Lung (tissue), 17 donors: ENCODE measurements at places on chromosomes 1 and 21.

DNA sequence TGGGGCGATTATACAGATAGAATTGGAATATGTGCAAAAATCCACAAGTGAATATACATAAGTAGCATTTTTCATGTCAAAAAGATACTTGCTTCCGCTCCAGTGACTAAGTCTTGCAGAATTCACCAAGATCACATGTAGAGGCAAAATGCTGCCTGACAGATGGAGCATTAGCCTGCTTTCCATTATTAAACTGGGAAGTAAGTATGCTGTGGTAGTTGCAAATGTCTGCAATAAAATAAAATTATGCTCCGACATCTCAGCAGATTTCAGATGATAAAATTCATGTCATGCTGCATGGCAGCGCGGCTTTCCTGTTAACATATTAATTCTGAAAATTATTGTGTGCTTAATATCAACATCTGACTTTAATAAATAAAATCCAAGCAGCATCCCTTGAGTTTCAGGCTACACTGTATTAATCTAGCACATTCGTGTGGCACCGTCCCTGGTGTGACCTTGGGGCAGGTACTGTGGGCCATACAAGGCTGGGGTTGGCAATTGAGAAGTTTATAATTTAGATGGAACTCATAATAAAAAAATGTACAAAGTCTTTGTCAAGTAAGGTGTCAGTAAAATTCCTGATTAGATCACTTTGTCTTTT lies 366.4 kb upstream of the ZP4 start:
- no peak for DNase-seq

GRCh38 chr1:71448444-71448843 lies 367.6 kb upstream of the ZRANB2 start:
- DNase-seq: no peak

DNA sequence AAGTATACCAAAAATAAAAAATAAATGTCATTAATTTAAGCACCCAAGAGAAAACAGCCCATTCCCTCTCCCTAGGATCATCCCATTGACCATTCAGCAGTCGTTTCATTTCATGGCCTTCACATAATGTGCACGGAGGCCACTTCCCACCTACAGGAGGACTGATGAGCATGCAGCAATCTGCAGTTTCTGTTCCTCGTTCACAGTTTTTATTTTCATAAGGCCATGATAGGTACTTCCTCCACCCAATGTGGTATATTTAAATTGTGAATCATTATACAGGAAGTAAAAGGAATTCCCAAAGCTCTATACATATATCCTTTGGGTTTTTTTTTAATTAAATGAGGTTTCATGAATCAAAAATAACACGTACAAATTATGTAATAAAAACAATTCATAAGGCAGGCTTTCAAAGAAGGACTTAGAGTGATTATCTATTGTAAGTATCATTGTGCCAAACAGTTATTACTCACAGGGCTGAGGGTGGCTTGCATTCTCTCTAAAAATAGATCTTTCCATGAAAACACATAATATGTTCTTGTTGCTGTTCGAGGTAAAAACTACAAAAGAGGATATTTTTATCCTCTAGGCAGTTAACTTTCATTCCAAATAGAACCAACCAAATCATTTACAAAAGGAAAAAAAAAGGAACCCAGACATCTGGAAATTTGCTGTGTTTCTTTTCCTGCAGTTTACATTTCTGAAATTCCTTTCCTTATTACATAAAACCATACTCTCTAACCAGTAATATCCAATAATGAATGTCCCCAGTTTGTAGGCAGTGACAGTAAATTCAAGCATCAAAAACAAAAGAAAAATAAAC lies 27.5 kb upstream of the SLC44A3 start:
- no peak for DNase-seq

DNA sequence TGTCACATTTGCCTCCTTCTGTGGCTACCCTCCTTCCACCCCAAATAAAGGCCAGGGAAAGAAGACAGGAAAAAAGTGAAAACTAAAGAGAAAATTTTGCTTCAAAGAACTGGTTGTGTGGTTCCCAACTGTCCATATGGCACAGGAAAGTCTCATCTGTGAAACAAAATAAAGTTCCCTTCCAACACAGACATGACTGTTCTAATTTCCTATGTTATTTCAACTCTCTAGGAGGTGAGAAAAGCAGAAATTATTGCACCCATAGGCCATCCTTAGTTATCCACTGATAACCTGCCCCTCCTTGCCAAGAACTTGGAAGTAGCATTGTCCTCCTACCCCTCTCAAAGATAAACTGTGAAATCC lies 8.1 kb upstream of the RAB29 start:
- no peak for DNase-seq

- DNase-seq: no peak
These were observed 4.0 kb downstream of the RNF207 start for GRCh38 chr1:6209661-6210580.

GRCh38 chr1:245074232-245074747 lies 80.5 kb upstream of the KIF26B start:
- no peak for DNase-seq

GRCh38 chr1:78035121-78035520 lies 10.6 kb upstream of the GIPC2 start:
- DNase-seq: no peak

DNA sequence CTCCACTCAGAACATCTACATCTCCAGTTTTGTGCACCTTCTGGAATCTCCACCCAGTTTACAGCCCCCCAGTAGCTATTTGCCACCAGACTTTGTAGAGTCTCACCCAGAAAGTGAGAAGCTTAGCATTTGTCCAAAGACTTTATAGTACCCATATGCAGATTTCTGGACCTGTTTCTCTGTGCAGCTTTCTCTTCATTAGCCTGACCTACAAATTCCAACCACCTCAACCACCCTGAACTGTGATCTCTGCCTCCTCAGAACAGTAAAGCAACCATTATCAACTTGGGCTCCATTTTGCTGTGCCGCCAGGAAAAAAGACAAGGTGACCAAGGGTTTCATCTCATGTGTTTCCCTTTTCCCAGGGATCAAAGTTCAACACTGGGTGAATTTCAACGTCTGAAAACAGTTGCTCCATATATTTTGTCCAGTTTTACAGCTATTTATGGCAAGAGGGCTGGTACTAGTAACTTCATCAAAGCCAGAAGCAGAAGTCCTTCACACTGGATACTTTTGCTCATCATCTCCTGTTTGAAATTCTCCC lies 36.5 kb upstream of the DDAH1 start:
- no peak for DNase-seq

GRCh38 chr1:240562111-240562590 lies 49.8 kb downstream of the GREM2 start:
- no peak for DNase-seq

GRCh38 chr1:5885471-5886139 lies 106.6 kb downstream of the NPHP4 start:
- no peak for DNase-seq

DNA sequence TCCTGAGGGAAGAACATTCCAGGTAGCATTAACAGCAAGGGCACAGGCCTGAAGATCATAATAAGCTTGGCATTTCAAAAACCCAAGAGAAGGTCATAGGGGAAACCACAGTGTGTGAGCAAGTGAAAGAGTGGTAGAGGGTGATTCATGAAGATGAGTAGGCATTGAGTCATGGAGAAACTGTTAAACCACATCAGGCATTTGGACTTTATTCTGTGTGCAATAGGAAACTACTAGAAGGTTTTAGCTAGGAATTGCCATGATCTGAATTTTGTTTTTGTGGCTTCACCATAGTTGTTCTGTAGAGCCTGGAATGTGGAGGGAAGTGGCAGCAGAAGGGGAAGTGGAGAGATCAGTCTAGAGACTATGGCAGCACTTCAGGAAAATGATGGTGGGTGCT lies 359.0 kb upstream of the PTBP2 start:
- no peak for DNase-seq

GRCh38 chr1:162412002-162412401 lies at the start of gene SH2D1B:
Gene SH2D1B (minus strand): TSS chr1:162412136. CDS start chr1:162412016, 120 bp downstream.
- DNase-seq: no peak

DNA sequence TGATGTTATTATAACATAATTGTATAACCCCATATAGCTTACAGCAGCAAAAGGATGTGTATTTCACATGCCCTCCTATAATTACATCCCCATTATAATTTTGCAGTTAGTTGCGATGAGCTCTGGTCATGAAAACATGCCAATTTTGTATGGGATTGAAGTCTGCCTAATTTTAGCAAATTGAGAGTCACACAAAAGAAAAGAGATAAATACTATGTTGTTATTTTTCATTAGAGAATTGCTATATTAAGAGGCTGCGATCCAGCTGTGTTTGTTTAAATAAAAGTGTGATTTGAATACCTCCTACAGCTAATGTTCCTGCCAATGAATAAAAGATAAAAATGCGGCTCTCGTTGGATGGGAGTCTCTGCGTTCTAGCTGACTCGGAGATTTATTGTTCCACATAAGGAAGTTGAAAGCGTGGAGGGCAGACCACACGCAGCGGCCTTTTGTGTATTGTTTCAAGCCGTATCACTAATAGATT lies 461.0 kb upstream of the NFIA start:
- DNase-seq: peak; percentile 96

GRCh38 chr1:181141431-181141910 lies 53.0 kb downstream of the IER5 start:
- no peak for DNase-seq

GRCh38 chr1:212635141-212635631 lies 26.6 kb downstream of the ATF3 start:
- peak; percentile 95 for DNase-seq

- no peak for DNase-seq
These were observed 583.5 kb upstream of the ZP4 start for GRCh38 chr1:238474263-238474662.

GRCh38 chr1:208217781-208218180 lies 26.4 kb downstream of the PLXNA2 start:
- no peak for DNase-seq

DNA sequence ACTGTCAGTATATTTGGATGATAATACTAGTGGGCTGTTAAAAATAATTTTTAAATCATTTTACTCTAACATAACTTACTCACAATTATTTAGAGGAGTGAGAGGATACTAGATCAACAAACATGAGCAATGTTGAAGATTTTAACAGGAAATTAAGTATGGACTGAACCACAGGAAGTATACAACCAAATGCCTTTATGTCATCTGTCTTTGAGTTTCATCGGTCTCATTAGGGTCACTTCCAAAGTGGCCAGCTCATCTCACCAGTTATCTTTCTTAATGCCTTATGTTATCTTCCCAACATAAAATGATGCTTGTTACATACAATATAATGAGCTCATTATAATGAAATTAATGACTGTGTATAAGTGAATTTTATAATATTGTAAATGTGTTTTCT lies 1.5 kb upstream of the RGS1 start:
- no peak for DNase-seq

- DNase-seq: no peak
These were observed 172.8 kb downstream of the DHRS3 start for GRCh38 chr1:12445257-12445656.

DNA sequence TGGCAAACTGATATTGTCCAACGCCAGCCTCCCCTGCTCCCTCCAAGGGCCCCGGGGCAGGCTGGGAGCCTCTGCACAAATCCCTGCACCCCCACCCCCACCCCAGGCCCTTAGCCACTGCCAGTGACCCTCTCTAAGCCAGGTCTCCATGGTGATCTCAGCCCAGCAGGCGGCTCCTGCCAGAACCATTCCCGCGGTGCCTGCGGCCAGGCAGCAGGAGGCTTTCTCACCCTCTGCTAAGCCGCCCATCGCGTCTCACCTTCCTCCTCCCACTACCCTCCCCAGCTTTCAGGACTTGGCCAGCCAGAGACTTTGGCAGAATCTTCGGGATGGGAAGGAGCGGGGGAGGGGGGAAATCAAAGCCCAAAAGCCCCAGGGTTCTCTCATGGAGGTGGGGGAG lies 46.8 kb upstream of the WASF2 start:
- DNase-seq: peak; percentile 88

DNA sequence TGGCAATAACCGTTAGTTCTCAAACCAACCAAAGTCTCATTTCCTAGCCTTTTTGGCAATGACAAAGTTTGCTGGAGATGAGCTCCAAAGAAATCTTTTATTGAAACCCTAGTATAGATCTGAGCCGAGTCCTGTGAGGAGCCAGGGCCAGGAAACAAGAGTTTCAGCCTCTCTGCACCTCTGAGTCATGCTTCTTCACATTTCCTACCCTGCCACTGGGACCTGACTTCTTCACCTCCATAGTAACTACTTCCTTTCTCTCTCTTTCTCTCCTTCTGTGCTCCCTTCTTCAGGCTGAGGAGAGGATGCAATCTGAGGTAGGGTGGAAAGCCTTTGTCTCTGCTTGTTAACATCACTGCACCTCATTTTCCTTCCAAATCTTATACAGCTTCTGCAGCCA lies 38.7 kb upstream of the IPO9 start:
- DNase-seq: no peak

GRCh38 chr1:18256282-18257235 lies 149.0 kb downstream of the IGSF21 start:
- DNase-seq: peak; percentile 79

GRCh38 chr1:232012773-232013386 lies 386.3 kb downstream of the DISC1 start:
- peak; percentile 70 for DNase-seq

DNA sequence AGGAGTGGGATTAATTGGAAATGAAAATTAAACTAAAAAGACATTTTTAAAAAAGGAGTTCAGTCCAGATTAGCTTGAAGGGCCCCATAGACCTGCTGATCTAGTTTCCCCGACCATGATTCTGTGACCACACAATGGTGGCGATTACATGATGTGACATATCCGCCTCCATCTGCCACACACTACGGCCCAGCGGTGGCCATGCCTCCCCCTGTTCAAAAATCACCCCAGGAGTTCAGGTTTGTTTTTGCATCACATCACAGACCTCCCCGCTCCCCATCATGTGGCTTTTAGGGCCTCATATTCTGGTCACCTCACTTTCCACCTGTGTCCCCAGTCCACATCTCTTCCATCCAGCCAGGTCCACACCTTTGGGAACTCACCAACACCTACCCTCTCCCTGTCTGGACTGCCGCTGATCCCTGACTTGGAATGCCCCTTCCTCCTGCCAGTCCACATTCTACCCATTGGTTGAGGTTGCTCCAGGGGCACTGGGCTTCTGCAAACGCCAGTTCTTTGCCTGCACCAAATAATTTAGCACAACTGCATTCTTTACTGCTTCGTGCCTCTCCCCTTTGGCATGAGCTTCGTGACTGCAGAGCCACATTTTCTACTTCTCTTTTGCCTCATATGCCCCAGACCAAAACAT lies 38.9 kb downstream of the CD247 start:
- DNase-seq: no peak

- DNase-seq: no peak
These were observed 18.3 kb downstream of the IL6R start for GRCh38 chr1:154423304-154423987.

DNA sequence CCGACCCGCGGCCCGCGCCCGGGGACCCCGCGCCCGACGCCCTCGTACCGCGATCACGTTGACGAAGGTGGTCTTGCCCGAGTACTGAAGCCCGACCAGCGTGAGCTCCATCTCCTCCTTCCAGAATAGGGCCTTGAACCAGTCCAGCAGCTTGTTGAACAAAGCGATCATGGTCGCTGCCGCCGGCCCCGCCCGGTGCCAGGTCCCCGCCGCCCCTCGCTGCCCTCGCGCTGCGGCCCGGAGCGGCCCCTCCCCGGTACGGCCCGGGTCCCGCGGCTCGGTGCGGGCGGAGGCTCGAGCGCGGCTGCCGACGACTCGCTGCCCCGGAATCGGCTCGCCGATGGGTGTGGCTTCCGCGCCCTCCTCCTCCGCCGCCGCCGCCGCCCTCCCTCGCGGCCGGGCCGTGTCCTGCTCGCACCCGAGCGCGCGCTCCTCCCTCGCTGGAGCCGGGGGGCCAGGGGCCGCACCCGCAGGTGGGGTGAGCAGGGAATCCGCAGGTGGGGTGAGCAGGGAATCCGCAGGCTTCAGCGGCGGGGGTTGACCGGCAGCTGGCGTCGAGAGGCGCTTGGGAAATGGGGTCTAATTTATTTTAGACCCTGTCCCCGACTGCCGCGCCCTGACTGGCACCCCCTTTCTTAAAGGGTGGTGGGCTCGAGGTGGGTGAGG lies at the start of gene ARL8A:
ARL8A (minus strand) TSS at position 336 of the 666 bp plus-strand sequence; CDS start at position 171, 165 bp downstream.
- DNase-seq: peak; percentile 73
